Choroid plexus epithelial cell (primary cell): ENCODE measurements at places on chromosomes 13 and 19.

DNA sequence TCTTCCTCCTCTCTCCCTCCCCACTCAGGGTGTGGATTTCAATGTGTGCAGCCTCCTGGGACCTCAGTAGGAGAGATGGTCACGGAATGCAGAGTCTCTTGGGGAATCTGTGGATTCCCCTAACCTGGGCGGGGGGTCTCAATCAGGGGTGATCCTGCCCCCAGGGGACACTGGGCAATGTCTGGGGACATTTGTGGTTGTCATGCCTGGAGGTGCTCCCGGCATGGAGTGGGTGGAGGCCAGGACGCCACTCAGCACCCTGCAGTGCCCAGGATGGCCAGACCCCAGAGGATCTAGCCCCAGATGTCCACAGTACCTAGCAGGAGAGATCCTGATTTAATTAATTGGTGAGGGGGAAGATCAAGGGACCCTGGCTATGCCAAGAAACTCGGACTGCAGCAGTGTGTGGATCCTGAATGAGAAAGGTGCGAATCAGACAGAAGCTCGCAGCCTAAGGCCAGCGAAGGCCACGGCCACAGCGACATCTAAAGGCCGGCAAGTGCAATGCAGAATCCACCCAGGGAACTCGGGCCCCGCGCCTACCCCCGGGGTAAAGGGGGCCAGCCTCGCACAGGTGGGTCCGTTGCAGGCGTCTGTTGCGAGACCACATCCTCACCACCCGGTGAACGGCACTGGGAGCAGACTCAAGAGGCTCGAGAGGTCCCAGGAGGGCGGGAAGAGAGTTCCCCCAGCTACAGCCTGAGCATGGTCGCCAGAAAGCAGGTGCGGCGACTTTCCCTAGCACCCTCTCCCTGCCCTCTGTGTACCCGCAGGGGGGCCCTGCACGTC, 88.8 kb downstream of the GNG7 start:
- peak; percentile 54 for DNase-seq

- peak; percentile 67 for DNase-seq
Measured at GRCh38 chr19:15584541-15585115, 30.4 kb upstream of the CYP4F8 start.

- peak; percentile 27 for DNase-seq
Measured at GRCh38 chr13:36445891-36446351, 13.6 kb downstream of the CCNA1 start.

DNA sequence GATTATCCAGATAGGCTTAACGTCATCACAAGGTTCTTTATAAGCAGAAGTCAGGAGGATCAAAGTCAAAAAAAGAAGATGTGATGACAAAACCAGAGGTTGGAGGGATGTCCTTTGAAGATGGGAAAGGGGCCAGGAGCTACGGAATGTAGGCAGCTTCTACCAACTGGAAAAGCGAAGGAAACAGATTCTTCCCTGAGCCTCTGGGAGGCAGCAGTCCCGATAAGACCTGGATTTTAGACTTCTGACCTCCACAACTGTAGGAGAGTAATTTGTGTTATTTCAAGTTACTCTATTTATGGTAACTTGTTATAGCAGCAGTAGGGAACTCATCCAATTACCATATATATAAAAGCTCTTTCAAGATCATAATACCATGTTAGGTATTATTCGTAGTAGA, 98.8 kb upstream of the MYCBP2 start:
- no peak for DNase-seq
